ENCODE measurements at places on chromosomes 13 and 19. TPM values are rescaled to one million over a fixed set of nuclear protein-coding genes. Genes with fewer than 3 reads are reported as not detected.

GRCh38 chr13:110354715-110355473 is 47.8 kb downstream of the COL4A2 start:
- no peaks in the 10 kb centered on the region for H3K36me3 ChIP-seq
- no peak for DNase-seq
- H3K4me1 ChIP-seq, result peaks cover 43% of the 10 kb centered on the region
- peak overlapping the region; percentile 92 for H3K27ac ChIP-seq
- H3K27me3 ChIP-seq, result no peaks in the 10 kb centered on the region
- no peak overlapping the region for H3K4me3 ChIP-seq

GRCh38 chr13:91236182-91236581 is 111.3 kb upstream of the MIR17HG start:
- no peak overlapping the region for H3K27ac ChIP-seq
- no peaks in the 10 kb centered on the region for H3K27me3 ChIP-seq
- DNase-seq, result no peak
- no peaks in the 10 kb centered on the region for H3K36me3 ChIP-seq
- no peaks in the 10 kb centered on the region for H3K4me1 ChIP-seq

Gene GTPBP3
- total RNA-seq, result 13.3 TPM

GRCh38 chr13:25857830-25858229 is 194.0 kb downstream of the SHISA2 start:
- H3K4me1 ChIP-seq, result no peaks in the 10 kb centered on the region
- DNase-seq, result no peak
- H3K4me3 ChIP-seq, result no peak overlapping the region
- H3K36me3 ChIP-seq, result no peaks in the 10 kb centered on the region
- no peak overlapping the region for H3K27ac ChIP-seq

GRCh38 chr19:51352783-51353360 is 10.9 kb upstream of the VSIG10L start:
- H3K36me3 ChIP-seq, result peaks cover 54% of the 10 kb centered on the region
- no peaks in the 10 kb centered on the region for H3K27me3 ChIP-seq
- no peak overlapping the region for H3K4me3 ChIP-seq

Gene SHISA2
- 0.78 TPM for total RNA-seq

DNA sequence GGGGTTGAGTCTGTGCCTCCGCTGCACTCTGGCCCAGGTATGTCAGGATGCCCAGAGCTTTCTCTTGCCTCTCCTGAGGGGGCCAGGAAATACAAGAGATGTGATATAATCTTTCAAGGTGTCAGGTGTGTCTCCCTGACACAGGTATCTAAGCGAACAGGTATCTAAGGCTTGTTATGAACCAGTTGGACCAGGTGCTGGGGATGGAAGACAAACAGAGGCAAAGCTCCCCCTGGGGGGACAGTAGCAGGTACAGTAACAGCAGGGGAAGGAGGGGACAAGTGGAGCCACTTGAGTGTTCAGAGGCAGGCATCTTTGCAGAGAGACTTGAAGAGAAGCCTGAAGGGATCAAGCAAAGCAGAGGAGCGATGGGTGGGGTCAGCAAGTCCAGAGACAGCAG is 2.6 kb downstream of the LENG1 start:
- H3K4me1 ChIP-seq, result peaks cover 52% of the 10 kb centered on the region
- no peaks in the 10 kb centered on the region for H3K27me3 ChIP-seq
- H3K27ac ChIP-seq, result no peak overlapping the region
- no peak for DNase-seq
- peaks cover 65% of the 10 kb centered on the region for H3K36me3 ChIP-seq

Gene SLITRK1
- not detected for total RNA-seq

- no peak overlapping the region for H3K27ac ChIP-seq
- H3K36me3 ChIP-seq, result no peaks in the 10 kb centered on the region
- no peak overlapping the region for H3K4me3 ChIP-seq
- no peaks in the 10 kb centered on the region for H3K27me3 ChIP-seq
Measured at GRCh38 chr19:49749055-49749716, 13.9 kb downstream of the TSKS start.

- H3K4me3 ChIP-seq, result no peak within 1 kb of the TSS
- no peaks in the 10 kb centered on the region for H3K36me3 ChIP-seq
- H3K27me3 ChIP-seq, result peaks cover 58% of the 10 kb centered on the region
Measured at GRCh38 chr19:51082611-51083010, at the start of gene KLK14. KLK14 (minus strand) TSS chr19:51082887; CDS start chr19:51082614, 273 bp downstream.

DNA sequence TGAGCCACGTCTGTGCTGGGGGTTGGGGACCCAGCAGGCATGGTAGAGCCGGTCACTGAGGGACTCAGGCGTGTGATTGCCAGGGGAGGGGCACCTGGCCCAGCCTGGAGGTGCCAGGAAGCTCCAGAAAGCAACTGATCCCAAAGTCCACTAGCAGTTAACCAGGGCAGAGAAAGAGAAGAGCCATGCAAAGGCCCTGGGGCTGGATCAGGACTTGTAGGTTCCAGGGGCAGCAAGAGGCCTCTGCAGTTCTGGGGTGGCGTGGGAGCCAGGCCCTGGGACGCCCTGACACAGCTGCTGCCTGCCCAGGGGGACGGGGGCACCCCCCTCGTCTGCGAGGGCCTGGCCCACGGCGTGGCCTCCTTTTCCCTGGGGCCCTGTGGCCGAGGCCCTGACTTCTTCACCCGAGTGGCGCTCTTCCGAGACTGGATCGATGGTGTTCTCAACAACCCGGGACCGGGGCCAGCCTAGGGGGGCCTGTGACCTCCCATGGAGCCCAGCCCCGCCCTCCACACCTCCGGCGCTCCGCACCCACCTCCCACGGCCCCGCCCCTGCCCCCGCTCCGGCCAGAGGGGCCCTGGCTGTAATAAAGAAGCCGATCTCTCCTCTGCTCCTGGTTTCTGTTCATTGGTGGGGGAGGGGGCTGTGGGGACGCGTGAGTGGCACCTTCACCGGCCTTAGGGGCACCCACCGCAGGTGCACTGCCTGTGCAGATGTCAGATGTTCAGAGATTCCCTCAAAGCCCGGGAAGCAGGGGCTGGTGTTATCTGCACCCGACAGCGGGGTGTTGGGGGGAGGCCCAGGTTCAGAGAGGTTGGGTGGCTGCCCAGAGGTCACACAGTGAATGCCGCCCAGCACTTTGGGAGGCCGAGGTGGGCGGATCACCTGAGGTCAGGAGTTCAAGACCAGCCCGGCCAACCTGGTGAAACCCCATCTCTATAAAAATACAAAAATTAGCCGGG is 4.1 kb downstream of the AZU1 start:
- H3K36me3 ChIP-seq, result no peaks in the 10 kb centered on the region
- no peak for DNase-seq
- peaks cover 76% of the 10 kb centered on the region for H3K27me3 ChIP-seq
- no peaks in the 10 kb centered on the region for H3K4me1 ChIP-seq
- H3K4me3 ChIP-seq, result no peak overlapping the region

Gene ATP4B
- total RNA-seq, result not detected

Gene PTH2
- total RNA-seq, result not detected

Gene ZNF865
- total RNA-seq, result 7.5 TPM

DNA sequence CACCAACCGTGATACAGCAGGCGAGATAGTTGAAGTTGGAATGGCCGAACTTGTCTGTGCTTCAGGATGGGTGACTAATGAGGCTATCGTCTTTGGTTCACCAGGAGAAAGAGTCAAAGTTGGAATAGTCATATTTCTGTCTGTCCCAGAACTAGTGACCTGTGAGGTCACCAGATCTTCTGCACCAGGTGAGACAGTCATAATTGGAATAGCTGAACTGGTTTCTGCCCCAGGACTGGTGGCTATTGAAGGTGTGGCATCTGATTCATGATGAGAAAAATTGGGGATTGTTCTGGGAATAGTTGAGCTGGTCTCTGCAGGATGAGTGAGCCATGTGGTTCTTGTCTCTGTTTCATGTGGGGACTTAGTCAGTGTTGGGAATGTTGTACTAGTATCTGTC is 71.6 kb downstream of the MUC16 start:
- no peak for DNase-seq
- H3K27ac ChIP-seq, result no peak overlapping the region
- H3K4me1 ChIP-seq, result no peaks in the 10 kb centered on the region
- H3K27me3 ChIP-seq, result no peaks in the 10 kb centered on the region
- H3K36me3 ChIP-seq, result no peaks in the 10 kb centered on the region
- no peak overlapping the region for H3K4me3 ChIP-seq

DNA sequence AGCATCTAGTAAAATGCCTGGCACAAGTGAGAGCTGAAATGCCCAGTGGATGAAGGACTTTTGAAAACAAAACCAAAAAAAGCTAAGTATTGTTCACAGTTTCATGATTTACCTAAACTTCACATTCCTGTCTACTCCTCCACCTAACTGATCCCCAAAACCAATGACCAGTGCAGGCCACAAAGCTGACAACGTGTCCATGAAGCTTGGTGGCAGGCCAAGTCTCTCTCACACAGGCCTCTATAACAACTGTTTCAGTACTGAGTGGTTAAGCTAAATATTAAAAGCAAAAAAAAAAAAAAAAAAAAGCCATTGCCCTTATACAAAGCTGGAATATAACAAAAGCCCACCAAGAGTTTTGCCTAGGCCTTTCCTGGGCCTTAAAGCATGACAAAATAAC is 36.4 kb downstream of the STK24 start:
- H3K27ac ChIP-seq, result peak overlapping the region; percentile 49
- H3K4me3 ChIP-seq, result no peak overlapping the region
- peaks cover 4% of the 10 kb centered on the region for H3K36me3 ChIP-seq
- no peaks in the 10 kb centered on the region for H3K27me3 ChIP-seq

GRCh38 chr19:47523473-47523872 is 8.6 kb upstream of the NAPA start:
- H3K4me1 ChIP-seq, result peaks cover 9% of the 10 kb centered on the region
- H3K4me3 ChIP-seq, result no peak overlapping the region
- no peaks in the 10 kb centered on the region for H3K27me3 ChIP-seq
- H3K36me3 ChIP-seq, result no peaks in the 10 kb centered on the region
- DNase-seq, result no peak

- H3K4me1 ChIP-seq, result peaks cover 17% of the 10 kb centered on the region
- H3K4me3 ChIP-seq, result no peak overlapping the region
- no peaks in the 10 kb centered on the region for H3K27me3 ChIP-seq
- no peak overlapping the region for H3K27ac ChIP-seq
- DNase-seq, result no peak
Measured at GRCh38 chr13:27401210-27401609, 23.2 kb upstream of the GTF3A start.

DNA sequence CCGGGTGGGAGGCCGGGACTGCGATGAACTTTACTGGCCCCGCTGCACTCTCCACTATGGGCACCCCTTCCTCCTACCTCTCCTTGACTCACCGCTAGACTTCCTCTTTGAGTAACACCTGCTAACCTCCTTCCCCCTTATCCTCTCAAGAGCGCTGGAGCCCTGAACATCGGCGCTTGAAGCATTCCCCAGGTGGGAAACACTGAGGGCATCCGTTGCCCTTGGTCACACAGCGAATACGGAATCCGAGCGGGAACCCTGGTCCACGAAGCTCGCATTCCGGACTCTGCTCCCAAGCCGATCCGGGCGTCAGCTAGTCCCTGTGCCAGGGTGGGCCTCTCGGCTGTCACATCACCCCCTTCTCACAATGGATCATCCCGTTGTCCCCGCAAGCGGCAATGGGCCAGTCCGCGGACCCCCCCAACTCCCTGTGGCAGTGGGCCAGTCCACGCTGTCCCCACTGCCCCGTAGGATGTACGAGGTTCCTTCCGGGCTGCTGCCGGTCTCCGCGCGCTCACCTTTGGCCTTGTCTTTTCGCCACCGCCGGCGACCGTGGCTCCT is 4.2 kb downstream of the LIPE start:
- H3K27ac ChIP-seq, result peak overlapping the region; percentile 73
- peaks cover 45% of the 10 kb centered on the region for H3K4me1 ChIP-seq
- no peaks in the 10 kb centered on the region for H3K27me3 ChIP-seq
- H3K4me3 ChIP-seq, result peak overlapping the region; percentile 83
- no peak for DNase-seq

DNA sequence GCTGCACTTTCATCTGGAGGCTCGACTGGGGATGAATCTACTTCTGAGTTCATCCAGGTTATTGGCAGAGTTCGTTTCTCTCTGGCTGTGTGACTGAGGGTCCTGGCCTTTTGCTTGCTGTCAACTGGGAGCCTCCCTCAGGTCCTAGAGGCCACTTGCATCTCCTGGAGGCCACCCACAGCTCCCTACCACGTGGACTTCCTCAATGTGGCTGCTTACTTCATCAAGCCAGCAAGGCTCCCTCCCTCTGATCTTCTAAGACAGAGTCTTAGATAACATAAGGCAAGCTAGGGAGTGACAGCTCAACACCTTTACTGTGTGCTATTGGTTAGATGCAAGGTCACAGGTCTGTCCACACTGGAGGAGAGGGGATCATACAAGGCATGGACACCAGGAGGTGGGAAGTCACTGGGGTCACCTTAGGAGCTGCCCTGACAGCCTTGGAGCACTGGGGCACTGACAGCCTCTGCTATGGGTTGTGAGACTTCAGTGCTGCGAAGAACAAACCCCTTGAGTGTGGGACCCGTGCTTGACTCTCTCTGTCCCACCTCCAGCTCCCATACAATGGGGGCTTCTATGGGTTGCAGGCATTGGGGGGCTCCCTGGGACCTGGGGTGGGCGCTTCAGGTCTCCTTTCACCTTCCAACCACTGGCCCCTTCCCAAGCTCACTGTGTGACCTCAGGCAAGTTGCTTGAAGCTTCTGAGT is 5.3 kb downstream of the FAM187B start:
- H3K4me1 ChIP-seq, result no peaks in the 10 kb centered on the region
- peak; percentile 88 for DNase-seq
- H3K4me3 ChIP-seq, result no peak overlapping the region
- no peaks in the 10 kb centered on the region for H3K36me3 ChIP-seq
- H3K27me3 ChIP-seq, result no peaks in the 10 kb centered on the region

Gene C19orf53
- total RNA-seq, result 168 TPM

- peaks cover 18% of the 10 kb centered on the region for H3K4me1 ChIP-seq
- no peak overlapping the region for H3K4me3 ChIP-seq
- H3K36me3 ChIP-seq, result no peaks in the 10 kb centered on the region
- no peak for DNase-seq
Measured at GRCh38 chr13:80473695-80474094, 132.8 kb upstream of the SPRY2 start.

Gene LACC1
- 12.5 TPM for total RNA-seq

DNA sequence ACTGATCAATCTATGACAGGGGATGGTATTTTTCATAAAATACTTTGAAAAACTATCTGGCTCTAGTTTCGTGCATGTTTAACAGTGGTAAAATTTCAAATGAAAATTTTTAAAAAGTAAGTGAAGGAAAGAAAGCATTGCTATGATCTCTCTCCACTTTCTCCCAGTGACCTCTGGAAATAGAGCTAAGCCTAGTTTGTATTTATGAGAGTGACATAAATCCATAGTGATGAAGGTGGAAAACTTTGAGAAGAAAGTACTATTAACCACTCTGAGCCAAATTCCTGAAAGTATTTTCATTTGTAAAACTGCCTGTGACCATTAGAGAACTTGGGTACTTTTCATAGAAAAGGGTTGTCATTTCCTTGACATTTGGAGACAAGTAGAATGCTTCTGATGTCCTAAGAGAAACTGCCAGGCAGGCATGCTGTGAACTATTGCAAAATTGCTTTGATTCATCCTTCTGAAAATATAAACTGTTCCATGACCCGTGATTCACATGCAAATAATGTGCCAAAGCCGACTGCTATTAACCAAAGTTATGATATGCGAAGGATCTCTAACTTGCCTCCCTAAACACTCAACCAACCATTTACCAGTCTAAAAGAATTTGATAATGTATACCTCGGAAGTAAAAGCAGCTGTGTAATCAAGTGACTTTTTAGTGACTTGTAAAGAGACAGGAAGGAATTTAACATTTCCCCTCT is 133.2 kb downstream of the VWA8 start:
- peaks cover 35% of the 10 kb centered on the region for H3K4me1 ChIP-seq
- H3K27ac ChIP-seq, result peak overlapping the region; percentile 63
- no peaks in the 10 kb centered on the region for H3K36me3 ChIP-seq
- DNase-seq, result no peak
